ENCODE measurements at places on chromosomes 3 and 15.

DNA sequence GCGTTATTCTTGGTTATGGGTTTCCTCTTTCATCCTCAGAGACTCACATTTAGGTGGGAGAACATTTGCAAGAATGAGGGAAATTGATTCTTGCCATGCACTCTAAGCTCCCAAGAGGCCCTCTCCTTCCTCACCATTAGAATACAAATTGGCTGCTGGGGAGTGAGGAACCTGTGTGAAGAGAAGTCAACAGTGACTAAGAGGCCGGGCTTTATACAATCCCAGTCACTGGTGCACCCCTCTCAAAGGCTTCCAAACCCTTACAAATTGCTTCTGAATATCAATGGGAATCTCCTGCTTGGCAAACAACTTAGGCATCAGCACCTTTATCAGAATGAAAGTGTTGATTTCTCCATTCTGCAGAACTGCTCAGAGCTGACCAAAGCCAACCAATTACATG is 16.5 kb upstream of the RGMA start:
- DNase-seq, result no peak

- no peak for DNase-seq
These were observed 54.4 kb downstream of the ROPN1B start for GRCh38 chr3:126023390-126023789.

DNA sequence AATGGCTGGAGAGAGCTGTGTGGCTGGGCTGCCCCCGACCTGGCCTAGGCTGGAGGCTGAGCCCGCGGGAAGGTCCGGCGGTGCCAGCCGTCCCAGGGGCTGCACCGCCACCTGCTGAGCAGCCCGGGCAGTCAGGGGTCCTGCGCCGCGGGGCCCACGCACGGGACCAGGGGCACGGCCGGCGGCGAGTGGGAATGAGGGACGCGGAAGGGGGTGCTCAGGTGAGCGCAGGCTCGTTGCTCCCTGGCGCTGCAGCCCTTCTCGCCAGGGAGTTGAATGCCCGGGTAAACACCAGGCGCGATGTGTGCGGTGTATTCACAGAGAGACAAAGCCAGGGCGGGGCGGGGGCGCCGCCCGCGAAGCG is 666 bp upstream of the SEMA3F start:
- no peak for DNase-seq

- DNase-seq, result peak; percentile 69
These were observed 740 bp upstream of the ZBTB47 start for GRCh38 chr3:42652611-42653302.

DNA sequence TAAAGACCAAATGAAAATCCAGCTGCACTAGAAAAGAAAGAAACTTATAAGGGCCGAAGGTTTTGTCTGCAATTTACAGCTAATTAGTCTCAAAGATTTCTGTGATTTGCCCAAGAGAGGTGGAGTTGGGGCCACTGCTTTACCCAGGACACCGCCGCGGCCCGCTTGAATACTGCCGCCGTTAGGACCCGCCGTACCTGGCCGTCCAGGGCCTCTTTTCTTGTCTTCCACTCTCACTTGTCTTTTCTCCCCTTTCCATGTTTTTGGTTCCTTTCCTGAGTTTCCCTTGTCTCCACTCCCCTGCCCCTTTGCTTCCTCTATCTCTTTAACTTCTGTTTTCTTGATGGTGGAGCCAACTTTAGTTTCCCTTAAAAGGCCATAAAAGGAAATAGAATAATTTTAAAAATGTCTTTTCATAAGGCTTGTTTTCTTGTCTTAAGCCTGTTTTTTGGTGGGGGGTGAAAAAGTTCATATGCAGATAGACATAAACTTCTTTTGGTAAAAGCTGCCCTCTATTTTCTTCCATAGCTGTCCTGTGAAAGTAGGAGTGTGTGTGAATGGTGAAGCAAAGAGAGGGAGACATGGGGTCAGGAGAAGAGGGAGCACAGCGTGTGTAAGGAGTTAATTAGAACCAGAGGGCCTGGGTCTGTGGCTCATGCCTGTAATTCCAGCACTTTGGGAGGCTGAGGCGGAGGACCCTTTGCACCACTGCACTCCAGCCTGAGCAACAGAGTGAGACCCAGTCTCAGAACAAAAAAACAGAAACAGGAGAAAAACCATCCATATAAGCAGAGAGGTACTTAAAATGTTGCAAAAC is 16.0 kb upstream of the CCNL1 start:
- DNase-seq, result no peak

DNA sequence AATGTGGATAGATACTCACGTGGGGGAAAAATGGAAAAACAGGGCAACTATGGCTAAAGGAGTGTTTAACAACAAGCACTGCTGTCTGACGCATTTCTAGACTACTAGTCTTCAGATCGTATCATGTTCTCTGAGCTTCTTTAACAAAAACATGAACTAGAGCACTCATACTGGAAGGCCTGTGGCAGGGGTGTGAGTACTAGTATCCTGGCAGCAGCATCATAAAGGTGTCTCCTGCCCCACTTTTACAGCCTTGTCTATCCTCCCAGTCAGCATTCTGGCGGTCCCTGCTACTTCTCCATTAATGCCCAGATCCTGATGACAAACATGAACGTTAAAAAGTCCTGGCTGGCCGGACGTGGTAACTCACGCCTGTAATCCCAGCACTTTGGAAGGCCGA is 4.0 kb downstream of the FMN1 start:
- DNase-seq, result no peak

DNA sequence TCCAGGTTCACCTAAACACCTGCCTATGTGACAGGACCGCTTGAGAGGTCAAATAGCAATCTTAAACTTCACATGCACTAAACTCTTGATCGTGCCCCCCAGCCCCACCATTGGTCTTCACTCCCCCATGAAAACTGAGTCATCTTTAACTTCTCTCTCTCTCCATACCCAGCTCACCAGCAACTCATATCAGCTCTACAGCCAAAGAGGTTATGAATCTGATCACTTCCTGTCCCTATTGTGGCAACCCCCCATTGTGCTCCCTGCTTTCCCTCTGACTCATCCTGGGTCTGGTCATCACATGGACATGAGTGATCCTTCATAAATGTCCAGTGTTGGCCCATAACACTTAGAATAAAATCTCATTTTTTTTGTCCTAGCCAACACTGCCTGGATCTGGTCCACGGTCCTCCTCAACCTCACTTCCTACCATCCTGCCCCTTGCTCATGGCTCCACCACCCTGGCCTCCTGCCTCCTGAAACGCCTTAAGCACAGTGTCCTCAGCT is 103.4 kb upstream of the HACD2 start:
- no peak for DNase-seq

GRCh38 chr3:5618170-5618569 is 430.7 kb downstream of the EDEM1 start:
- DNase-seq, result no peak

GRCh38 chr3:83868909-83869567 is 1089.8 kb upstream of the CADM2 start:
- no peak for DNase-seq

DNA sequence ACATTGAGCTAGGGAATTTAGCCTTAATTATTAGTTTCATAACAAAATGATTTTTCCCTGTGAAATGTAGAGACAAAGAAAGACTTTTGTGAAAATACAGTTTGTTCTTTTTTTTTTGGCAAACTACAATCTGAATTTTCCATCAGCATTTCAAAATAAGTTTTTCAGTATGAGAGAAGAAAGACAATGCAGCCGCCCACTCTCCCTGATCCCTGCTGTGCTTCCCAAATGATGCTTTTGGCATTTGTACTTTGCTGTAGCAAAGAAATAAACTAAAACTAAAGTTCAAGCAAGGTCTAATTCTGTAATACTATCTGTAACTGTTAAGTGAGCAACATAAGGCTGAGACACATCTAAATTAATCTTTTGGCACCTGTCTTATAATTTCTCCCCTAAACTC is 782.2 kb downstream of the VGLL3 start:
- no peak for DNase-seq

DNA sequence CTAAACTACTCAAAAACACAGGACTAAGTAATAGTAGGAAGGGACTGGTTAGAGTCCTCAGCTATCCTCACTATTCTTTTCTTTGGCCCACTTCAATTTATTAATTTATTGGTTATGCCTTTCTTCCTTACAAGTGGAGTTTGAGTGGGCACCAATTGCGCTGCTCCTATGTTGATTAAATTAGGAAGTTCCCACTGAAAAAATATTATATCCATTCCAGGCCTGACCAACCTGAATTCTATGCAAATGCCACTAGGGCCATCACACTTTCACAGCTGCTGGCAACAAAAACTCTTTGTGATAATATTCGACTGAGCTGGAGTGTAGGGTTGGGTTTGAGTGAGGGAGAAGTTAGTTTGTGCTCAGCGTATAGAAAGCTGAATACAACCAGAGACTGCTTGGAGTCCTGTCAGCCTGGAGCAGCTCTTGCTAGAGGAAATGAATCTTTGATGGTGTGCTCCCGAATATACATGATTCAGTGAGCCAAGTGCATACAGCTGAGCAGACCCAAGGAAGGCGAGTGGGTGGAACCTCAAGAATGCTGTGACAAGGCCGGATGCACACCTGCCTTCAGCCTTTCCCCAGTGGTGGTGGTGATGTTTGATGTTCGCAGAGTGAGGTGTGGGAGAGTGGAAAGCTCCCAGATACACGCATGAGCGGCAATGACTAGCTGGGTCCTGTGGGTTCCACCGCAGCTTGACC is 1.5 kb downstream of the ARHGEF3 start:
- DNase-seq, result no peak

DNA sequence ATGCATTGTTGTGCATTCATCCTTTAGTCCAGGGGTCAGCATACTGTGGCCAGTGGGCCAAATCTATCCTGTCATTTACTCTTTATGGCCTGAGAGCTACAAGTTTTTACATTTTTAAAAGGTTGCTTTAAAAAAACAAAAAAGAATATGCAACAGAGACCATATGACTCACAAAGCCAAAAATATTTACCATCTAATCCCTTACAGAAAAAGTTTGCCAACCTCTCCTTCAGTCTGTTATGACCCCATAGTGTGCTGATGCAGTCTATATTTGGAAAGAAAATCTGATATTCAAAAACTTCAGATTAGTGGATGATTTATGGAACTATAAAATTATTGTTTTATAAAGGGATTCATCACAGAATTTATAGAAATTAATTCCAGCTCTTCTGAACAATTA is 237.5 kb upstream of the IL12A start:
- no peak for DNase-seq

DNA sequence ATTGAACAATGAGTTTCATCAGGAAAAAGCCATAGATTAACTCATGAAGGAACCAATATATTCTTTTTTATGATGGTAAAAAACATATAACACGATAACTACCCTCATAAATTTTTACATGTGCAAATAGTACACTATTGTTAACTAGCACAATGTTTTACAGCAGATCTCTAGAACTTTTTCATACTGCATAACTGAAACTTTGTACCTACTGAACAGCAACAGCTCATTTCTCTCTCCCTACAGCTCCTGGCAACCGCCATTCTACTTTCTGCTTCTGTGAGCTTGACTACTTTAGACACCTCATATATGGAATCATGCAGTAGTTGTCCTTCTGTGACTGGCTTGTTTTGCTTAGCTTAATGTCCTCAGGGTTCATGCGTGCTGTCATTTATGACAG is 235.4 kb downstream of the NFKBIZ start:
- no peak for DNase-seq

GRCh38 chr3:52845157-52845556 is 10.3 kb upstream of the MUSTN1 start:
- DNase-seq, result no peak

GRCh38 chr3:114439284-114439683 is 145.5 kb downstream of the TIGIT start:
- DNase-seq, result no peak

GRCh38 chr3:2635511-2635910 is 474.7 kb downstream of the IL5RA start:
- no peak for DNase-seq

- peak; percentile 32 for DNase-seq
These were observed 31.8 kb upstream of the MYZAP start for GRCh38 chr15:57559875-57560274.

DNA sequence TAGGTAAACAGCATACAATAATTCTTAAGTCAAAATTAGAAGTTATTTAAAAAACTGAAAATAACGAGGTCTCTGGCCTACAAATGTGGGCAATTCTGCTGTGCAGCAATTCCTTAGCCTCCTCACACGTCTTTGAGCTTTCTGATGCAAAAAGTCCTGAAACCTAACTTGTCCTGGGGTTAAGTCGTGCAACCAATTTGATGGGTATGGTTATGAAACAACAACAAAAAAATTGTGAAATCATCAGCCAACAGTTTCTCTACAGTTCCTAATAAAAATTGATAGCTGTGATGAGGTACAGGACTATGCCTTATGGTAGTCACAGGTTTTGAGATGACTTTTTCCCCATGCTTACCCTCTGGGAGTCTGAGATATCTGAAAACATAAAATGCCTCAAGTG is 6.5 kb upstream of the GLB1 start:
- no peak for DNase-seq

GRCh38 chr15:48862705-48863104 is 15.2 kb upstream of the EID1 start:
- no peak for DNase-seq

GRCh38 chr3:196927571-196928453 is 14.5 kb downstream of the NCBP2 start:
- DNase-seq, result no peak

DNA sequence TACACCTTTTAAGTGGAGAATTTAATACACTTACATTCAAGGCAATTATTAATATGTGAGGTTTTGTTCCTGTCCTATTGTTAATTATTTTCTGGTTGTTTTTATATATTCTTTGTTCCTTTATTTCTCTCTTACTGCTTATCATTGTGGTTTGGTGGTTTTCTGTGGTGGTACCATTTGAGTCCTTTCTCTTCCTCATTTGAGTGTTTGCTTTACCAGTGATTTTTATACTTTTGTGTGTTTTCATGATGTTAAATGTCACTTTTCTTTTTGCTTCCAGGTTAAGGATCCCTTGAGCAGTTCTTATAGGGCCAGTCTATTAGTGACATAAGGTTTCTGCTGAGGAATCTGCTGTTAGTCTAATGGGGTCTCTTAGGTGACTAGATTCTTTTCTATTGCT is 116.5 kb downstream of the LRRK1 start:
- no peak for DNase-seq

DNA sequence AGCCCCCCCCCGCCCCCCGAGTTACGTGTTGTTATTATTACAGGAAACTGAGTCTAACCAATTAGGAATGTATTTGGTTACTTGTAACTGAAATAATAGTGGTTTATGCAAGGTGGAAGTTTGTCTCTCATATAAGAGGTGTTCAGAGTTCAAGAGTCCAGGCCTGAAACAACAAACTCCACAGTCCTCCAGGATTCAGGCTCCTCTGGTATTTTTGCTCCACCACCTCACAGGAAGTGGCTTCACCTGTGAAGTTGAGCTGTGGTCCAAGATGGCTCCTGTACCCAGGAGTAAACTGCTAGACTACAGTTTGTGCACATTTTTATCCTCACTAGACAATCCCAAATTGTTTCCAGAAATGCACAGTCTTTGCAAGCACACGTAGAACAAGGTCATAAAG is 27.3 kb downstream of the MOBP start:
- DNase-seq, result no peak

Data from C1 segment of cervical spinal cord (tissue), 14 donors.